Astrocyte (in vitro differentiated cells and primary cell): ENCODE measurements at places on chromosomes 12 and 14. TPM values are rescaled to one million over a fixed set of nuclear protein-coding genes. Genes with fewer than 3 reads are reported as not detected.

GRCh38 chr12:111368291-111368787 lies 556 bp downstream of the PHETA1 start:
- peak overlapping the region; percentile 82 for H3K4me3 ChIP-seq
- peak overlapping the region; percentile 45 for H3K27ac ChIP-seq
- H3K4me1 ChIP-seq = peaks cover 17% of the 10 kb centered on the region
- H3K36me3 ChIP-seq = no peaks in the 10 kb centered on the region

GRCh38 chr14:61568572-61569011 lies 126.7 kb upstream of the HIF1A start:
- no peaks in the 10 kb centered on the region for H3K27me3 ChIP-seq
- no peak for DNase-seq
- no peaks in the 10 kb centered on the region for H3K36me3 ChIP-seq
- H3K27ac ChIP-seq = peak overlapping the region; percentile 80
- H3K4me3 ChIP-seq = no peak overlapping the region

- H3K4me1 ChIP-seq = peaks cover 33% of the 10 kb centered on the region
- no peaks in the 10 kb centered on the region for H3K27me3 ChIP-seq
- H3K4me3 ChIP-seq = no peak overlapping the region
- H3K27ac ChIP-seq = peak overlapping the region; percentile 62
- peak; percentile 71 for DNase-seq
Observed at GRCh38 chr12:3216726-3217682, 139.8 kb downstream of the TSPAN9 start.

- H3K27ac ChIP-seq = no peak overlapping the region
- H3K4me1 ChIP-seq = no peaks in the 10 kb centered on the region
- DNase-seq = no peak
- H3K27me3 ChIP-seq = no peaks in the 10 kb centered on the region
- peaks cover 50% of the 10 kb centered on the region for H3K36me3 ChIP-seq
- H3K4me3 ChIP-seq = no peak overlapping the region
Observed at GRCh38 chr12:6979453-6979852, 8.7 kb downstream of the EMG1 start.

PPM1H gene
- 7.8 and 9.0 TPM in 2 replicates for total RNA-seq
